Sciatic nerve (tissue), 2 donors: ENCODE measurements at places on chromosomes 2 and 18. TPM values are rescaled to one million over a fixed set of nuclear protein-coding genes. Genes with fewer than 3 reads are reported as not detected.

Gene LGALSL
- 18.6 TPM for total RNA-seq

Gene SPEG
- 7.2 TPM for total RNA-seq

Gene CIB4
- total RNA-seq: not detected

- no peak for DNase-seq
These were observed 183.3 kb upstream of the SESTD1 start for GRCh38 chr2:179447839-179448447.

DNA sequence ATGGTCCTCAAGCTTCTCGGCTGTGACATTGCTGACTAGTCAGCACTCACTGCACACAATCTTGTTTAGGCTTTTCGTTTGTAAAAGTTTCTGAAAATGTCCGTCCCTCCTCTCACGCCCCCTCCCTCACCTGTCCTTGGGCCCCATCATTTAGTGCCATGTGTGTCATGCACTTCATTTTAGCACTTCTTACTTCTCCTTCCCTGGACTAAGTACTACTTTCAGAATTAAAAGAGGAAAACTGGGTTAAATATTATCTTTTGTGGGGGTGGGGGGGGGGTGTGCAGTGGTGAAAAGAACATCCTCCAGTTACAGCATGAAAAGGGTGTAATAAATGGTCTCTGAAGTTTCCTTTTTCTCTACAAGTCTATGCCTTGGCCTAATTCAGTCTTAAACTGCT, 182.0 kb upstream of the SP5 start:
- DNase-seq: no peak
